ENCODE measurements at places on chromosomes 1 and 21.

- peak; percentile 47 for DNase-seq
These were observed 829 bp downstream of the PEA15 start for GRCh38 chr1:160206036-160206389.

DNA sequence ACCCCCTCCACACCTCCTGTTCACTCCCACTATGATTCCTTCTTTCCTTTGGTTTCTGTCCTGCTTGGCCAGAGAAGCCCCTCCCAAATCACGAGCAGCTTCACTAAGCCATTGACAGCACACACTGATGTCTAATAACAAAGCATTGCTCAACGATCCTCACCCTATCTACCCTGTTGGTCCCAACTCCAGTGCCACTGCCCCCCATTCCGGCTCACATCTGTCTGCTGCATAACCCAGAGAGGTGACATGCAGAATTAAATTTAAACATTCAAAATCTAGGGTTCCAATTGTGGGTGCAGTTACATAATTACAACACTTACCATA is 236.9 kb downstream of the TTLL7 start:
- no peak for DNase-seq

DNA sequence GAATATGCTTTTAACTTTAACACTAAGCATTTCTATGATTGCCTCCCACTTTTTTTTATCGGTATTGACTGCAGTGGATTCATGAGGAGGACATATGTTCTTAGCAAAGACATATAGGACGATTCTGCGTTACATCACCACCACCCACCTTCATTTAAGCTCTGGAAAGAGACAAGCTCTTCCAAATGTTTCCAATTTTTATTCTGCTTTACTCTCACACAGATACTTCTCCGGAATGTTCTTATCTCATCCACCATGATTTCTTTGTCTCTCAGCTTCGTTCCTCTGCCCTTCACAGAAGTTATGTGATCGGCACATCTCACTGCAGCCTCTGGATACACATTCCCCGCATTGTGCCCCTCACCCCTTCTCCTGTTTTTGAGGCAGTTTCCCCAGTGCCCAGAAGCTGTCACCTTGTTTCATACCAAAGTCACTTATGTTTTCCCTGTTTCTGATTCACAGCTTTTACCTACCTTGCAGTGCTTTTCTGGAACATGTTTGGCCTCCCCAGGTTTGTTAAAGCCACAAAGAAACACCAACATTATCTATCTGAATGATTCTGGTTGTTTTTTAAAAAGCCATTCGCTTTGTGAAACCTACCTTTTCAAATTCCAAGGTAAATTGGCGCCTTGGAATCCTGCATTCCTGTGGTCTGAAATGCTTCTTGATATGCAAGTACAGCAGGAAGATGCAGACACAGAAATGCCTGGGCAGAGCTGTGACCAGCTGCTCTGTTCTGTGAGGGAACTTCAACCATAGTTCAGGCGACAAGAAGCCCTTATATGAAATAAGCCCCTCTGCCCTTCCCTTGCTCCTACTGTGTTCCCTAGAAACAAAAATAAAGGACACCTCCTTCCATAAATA is 1020.2 kb downstream of the TTLL7 start:
- DNase-seq: no peak

DNA sequence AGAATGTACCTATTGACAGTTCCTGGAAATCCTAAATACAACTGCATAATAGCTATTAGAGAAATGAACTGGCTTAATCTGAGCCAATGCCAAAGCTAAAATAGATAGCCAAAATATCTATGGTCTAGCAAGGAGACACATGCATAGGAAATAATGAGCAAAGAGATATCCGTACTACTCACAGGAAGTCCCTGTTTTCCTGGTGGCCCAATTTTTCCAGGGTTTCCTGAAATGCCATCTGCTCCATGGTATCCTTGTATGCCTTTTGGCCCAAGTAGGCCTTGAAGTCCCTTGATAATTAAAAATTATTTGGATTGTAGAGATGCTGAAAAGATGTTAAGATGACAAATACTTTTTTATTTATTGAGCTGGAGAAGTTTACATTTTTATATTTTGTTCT is 108.4 kb upstream of the ZNHIT6 start:
- no peak for DNase-seq

DNA sequence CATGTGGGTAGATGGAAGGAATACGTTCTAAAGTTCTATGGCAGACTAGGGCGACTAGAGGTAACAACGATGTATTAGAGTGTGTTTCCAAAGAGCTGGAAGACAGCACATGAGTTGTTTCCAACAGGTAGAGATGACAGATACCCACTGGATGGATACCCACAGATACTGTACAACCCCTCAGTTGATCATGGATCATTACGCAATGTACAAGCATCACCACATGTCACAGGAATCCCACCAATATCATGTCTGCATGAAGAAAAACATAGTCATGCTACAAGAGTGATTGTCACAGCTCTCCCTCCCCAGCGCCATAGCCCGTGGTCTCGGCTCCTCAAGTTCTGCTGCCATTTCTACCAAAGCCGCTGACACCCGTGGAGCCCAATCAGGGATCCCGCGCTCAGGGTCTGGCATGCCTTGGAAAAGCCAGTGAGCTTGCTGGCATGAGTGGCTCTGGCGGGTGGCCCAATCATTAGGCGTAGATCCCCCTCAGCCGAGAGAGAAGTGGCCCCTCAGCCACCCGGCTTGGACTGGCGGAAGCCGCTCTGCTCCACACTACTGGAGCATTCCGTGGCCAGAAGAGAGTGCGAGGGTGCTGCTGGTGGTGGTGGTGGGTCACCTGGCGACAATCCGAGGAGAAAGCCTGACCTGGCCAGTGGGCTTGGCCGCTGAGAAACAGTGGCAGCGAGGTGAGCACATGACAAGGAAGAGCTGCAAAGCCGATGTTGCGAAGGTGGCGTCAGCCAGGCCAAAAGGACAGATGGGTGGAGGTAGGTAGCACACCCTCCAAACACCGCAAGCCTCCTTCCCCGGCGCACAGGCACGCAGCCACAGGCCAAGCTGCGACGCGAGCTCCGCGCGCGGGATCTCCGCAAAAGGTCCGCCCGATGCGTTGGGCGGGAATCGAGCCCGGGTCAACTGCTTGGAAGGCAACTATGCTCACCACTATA is 65.7 kb upstream of the FCGR2A start:
- peak; percentile 69 for DNase-seq

GRCh38 chr1:231631717-231632116 is 5.1 kb downstream of the DISC1 start:
- DNase-seq: no peak

- DNase-seq: no peak
These were observed 74.7 kb downstream of the DISC1 start for GRCh38 chr1:231701306-231701705.

- DNase-seq: no peak
These were observed 138.3 kb upstream of the ZBTB40 start for GRCh38 chr1:22313321-22313720.

DNA sequence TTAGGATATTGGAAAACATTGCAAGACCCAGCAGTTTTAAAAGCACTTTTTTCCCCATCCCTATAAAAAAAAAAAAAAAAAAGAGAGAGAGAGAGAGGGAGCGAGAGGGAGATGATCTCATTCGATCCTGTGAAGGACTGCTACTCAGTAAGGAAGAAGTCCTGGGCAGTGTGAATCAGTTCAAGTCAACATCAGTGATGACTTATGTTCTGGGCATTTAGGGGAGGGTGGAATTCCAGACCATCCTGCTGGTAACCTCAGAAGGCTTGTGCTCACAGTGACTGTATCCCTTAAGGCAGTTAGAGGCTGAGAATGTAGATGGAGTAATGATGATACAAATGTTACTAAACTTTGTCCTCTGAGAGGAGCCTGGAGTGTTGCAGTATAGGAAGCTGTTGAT is 151.4 kb downstream of the TGFB2 start:
- DNase-seq: no peak

DNA sequence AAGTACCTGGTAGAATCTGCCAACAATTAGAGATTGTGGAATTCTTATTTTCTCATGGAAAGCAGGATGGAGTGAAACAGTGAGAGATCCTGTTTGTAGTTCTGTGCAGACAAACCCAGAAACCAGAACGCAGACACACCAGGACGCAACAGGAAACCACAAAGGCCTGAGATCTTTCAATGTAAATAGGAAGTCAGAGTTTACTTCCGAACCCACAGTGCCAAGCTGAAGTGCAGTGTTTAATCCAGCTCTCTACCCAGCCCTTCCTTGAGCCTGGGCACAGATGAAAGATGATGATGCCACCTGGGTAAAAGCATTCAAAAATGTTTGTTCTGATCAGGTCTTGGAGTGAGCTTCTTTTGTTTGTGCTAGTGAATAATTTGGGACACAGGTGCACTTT is 244.2 kb upstream of the HOOK1 start:
- no peak for DNase-seq

DNA sequence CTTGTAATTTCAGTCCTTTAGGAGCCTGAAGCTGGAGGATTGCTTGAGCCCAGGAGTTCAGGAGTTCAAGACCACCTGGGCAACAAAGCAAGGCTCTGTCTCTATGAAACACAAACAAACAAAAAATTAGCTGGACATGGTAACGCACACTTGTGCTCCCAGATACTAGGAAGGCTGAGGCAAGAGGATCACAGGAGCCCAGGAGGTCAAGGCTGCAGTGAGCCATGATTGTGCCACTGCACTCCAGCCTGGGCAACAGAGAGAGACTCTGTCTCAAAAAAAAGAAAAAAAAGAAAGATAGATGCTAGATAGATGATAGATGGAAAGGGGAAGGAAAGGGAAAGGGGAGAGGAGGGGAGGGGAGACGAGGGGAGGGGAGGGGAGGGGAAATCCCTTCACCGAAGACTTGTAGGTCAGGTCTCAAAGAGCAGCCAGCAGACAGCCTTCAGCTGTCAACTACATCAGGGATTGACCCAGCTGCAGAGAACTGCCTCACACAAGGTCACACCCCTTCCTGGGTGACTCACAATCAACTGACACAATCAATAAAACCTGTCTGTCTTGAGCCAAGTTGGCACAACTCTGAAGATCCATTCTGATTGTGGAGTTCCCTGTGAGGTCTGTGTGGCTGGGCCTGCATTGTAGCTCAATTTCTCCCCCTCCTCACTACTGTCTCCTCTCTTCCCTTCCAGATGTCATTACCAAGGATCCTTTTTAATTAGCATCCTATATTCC is 200.6 kb downstream of the RGS7 start:
- DNase-seq: no peak

- DNase-seq: no peak
These were observed 102.3 kb upstream of the LMO4 start for GRCh38 chr1:87226341-87226760.

DNA sequence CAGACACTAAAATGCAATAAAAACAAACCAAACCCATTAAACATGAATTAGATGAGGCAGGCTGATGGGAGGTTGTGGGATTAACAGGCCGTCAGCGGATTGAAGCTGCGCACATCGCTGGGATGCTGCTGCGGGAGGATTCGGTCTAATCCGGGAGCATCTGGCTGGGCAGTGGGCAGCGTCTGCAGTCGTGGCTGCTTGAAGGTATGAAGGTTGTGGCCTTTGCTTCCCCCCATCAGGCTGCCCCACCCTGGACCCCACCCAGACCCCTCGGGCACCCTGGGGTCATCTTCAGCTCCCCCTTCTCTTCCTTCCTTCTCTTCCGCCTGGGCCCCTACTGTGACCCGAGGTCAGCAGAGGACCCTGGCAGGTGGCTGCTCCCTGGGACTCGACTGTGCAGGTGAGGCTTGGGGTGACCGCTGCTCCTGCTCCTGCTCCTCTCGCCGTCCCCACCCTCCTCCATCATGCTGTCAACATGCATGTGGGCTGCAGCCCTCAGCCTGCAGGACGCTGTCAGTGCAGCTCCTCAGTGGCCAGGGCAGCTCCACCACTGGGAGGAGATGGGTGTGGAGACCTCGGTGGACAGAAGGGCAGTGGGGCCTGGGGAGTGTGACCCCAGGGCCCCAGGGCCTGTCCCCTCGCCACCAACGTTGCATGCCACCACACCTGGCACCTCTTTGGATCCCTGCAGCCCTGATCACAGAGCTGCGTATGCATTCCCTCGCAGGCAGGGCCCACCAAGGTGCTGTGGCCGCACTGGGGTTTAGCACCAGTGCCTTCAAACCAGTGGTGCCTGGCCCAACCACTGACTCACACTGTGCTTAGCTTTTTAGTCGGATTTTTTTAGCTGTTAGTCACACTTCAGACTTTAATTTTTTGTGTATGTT is 112.2 kb upstream of the COL6A1 start:
- DNase-seq: peak; percentile 68

DNA sequence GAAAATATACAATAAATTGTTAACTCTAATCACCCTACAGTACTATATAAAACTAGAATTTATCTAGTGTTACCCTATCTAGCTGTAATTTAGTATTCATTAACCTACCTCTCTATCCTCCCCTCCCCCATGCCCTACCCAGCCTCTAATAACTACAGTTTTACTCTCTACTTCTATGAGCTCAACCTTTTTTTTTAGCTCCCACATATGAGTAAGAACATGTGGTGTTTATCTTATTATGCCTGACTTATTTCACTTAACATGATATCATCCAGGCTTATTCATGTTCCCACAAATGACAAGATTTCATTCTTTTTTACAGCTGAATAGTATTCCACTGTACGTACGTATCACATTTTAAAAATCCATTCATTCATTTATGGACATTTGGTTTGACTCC is 46.0 kb upstream of the WARS2 start:
- no peak for DNase-seq

DNA sequence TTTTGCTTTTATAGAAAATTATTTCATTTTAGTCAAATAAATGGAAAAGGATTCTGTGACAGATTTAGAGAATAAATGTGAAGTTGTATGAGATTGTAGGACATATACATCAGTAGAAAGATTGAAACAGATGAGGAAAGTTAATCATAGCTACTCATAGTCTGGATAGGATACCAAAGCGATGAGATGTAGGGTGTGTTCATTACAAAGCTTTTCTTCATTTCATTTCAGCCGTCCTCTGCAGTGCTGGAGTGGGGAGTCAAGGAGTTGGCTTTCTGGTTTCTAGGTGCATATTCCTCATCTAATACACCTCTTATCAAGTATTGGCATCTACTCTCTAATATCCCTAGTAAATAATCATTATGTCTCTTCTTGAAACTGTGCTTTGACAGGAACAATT is 149.5 kb upstream of the NEGR1 start:
- DNase-seq: no peak

DNA sequence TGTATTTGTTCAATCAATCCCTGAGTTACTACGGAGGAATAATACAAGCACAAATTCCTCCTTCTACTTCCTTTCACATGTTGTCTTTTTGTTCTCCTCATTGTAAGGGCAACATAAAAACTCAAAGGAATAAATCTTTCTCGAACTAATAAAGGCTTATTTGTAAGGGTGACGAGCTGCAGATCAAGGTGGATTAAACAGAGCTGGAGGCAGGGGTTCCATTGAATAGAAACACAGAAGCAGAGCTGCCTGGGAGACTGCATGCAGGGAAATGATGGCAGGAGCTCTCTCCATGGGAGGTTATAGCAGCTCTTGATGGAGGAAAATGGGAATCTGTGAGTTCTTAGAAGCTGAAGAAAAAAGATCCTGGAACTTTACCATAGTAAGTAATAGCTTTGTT is 160.2 kb downstream of the CYYR1 start:
- no peak for DNase-seq

DNA sequence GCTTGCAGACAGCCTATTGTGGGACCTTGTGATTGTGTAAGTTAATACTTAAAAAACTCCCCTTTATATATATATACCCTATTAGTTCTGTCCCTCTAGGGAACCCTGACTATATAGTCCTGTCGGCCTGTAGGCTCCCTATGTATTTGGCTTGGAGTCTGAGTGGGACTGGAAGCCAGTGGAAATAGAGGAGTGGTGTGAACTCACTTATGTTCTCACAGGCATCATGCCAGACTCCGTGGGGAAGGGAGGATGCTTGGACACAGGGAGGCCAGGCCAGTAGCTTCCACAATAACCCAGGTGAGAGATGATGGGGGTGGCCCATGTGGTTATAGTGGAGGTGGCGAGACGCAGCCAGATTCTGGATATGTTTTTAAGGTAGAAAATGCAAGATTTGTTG is 136.7 kb upstream of the SYT6 start:
- no peak for DNase-seq
